Lower lobe of right lung (tissue), 2 donors: ENCODE measurements at places on chromosomes 2 and 18.

GRCh38 chr2:69579536-69579935 is 64.0 kb downstream of the AAK1 start:
- DNase-seq = no peak

- DNase-seq = no peak
These were observed 116.1 kb downstream of the CYP26B1 start for GRCh38 chr2:72031346-72032110.

DNA sequence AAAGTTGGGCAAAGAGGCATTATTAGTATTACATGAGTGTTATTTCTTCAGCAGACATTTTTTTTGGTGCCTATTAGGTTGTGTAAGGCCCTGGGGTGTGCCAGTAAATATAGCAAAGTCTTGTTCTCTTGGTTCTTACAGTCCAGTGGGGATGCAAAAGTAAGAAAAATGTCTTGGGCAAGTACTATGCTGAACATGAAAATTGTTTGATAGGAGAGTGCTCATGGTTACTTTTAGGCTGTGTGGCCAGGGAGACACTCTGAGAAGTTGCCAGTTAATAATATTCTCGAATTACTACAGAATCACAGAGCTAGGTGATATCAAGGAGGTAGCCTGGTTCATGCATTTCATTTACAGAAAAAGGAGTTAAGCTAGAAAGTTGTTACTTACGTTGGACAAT is 1.9 kb downstream of the AGFG1 start:
- no peak for DNase-seq

DNA sequence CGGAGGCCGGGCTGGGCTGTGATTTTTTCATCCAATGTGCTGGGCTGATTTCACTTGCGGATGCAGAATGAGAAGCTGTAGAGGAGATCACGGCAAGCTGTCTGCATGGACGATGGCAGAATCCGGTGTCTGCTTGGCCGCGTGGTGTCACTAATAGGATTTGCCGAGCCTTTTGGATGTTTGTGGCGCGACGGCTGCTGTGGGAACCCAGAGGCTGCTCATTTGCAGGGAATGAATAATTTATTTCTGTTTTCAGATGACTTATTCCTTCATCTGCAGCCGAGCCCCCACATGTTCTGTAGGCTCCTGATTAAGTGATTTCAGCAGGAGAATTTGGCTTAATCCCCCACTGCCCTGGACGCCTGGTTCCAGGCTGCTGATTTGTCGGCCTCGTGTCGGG is 62.6 kb downstream of the ODC1 start:
- DNase-seq = no peak

GRCh38 chr18:9874728-9875127 is 11.0 kb upstream of the TXNDC2 start:
- no peak for DNase-seq

DNA sequence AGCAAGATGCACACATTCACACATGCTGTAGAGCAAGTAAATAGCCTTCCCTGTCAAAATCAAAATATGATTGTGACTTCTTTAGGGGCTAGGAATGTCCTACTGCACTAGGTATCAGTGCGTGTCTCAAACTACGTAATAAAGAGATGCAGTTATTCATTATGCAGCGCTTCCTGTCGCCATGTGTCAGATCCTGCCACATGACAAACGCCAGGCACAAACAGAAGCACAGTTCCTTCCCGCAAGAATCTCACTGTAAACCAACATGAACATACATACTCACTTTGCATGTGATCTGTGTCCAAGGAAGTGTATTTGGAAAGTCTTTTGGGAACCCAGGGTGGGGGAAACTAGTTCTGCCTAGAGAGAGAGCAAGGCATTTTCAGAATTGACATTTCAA is 599.9 kb downstream of the RNF144A start:
- DNase-seq = no peak

GRCh38 chr2:49754381-49754780 is 600.1 kb upstream of the FSHR start:
- no peak for DNase-seq
